B cell (primary cell): ENCODE measurements at places on chromosomes 1 and 21. TPM values are rescaled to one million over a fixed set of nuclear protein-coding genes. Genes with fewer than 3 reads are reported as not detected.

Gene COL18A1
- 24.7 and 26.5 TPM in 2 replicates for total RNA-seq

Gene COL9A2
- total RNA-seq: 14.8 and 14.9 TPM in 2 replicates

Gene S100A8
- 1.9 and 3.3 TPM in 2 replicates for total RNA-seq

Gene CA6
- not detected in 2 replicates for total RNA-seq

Gene BNIPL
- 1.8 and 2.5 TPM in 2 replicates for total RNA-seq

Gene SFN
- 0.34 and 0.46 TPM in 2 replicates for total RNA-seq

Gene TRIM46
- total RNA-seq: 1.3 and 2.6 TPM in 2 replicates

Gene GORAB
- 24.2 and 32.5 TPM in 2 replicates for total RNA-seq

Gene TRIM45
- 2.5 and 2.6 TPM in 2 replicates for total RNA-seq

Gene ABCA4
- total RNA-seq: not detected in 2 replicates

Gene LACTBL1
- not detected in 2 replicates for total RNA-seq
